SK-N-MC (cell line): ENCODE measurements at places on chromosomes 11 and 22.

DNA sequence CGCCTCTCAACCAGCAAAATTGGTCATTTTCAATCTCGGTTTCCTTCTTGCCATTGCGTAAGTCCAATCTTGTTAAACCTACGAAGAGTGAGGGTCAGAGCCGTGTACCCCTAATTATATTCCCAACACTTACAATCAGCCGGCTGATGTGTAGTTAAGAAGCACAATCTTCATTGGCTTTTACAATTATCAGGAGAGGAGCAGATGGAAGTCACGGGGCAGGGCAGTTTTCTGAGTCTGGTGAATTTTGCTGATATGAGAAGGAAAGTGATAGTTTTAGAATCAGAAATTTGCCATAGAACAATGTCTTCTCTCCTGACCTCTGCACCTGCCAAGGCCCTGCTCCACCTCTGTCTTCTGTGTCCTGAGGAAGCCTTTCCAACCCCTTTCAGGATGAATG, 35.0 kb upstream of the ATXN10 start:
- DNase-seq: no peak

DNA sequence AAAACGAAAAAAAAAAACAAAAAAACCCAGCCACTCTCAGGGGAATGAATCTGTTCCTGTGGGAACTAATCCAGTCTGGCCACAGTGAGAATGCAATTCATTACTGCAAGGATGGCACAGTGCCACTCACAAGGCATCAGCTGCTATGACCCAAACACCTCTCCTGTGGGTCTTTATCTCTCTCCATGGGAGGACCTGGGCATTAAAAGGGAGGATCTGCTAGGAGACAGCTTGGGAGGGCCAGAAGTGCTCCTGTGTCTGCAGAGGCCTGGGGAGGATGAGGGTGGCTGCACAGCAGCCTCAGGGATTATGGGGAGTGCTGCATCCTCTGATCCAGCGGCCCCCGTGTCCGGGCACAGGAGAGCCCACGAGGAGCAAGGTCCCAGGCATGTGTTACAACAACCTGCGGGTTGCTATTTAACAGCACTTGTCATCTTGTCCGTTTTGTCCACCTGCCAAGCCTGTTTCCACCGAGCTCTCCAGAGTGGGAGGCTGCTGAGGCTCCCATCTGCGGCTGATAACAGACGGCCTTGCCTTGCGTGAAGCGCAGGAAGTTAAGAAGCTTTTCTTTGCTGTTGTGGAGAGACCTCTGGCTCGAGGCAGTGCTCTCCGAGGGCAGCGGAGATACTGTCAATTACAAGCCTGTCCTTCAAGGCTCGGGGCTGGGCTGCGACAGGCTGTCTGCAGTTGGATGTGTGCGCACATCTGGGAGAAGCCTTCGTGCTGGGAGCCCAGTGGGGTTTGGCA, 97.7 kb downstream of the NXPE2 start:
- DNase-seq: no peak

GRCh38 chr22:35375031-35375430, 5.9 kb upstream of the HMOX1 start:
- no peak for DNase-seq

- peak; percentile 86 for DNase-seq
Measured at GRCh38 chr11:59668950-59669610, at the start of gene PATL1. PATL1 (minus strand) TSS chr11:59669037; CDS start chr11:59668895, 142 bp downstream.

DNA sequence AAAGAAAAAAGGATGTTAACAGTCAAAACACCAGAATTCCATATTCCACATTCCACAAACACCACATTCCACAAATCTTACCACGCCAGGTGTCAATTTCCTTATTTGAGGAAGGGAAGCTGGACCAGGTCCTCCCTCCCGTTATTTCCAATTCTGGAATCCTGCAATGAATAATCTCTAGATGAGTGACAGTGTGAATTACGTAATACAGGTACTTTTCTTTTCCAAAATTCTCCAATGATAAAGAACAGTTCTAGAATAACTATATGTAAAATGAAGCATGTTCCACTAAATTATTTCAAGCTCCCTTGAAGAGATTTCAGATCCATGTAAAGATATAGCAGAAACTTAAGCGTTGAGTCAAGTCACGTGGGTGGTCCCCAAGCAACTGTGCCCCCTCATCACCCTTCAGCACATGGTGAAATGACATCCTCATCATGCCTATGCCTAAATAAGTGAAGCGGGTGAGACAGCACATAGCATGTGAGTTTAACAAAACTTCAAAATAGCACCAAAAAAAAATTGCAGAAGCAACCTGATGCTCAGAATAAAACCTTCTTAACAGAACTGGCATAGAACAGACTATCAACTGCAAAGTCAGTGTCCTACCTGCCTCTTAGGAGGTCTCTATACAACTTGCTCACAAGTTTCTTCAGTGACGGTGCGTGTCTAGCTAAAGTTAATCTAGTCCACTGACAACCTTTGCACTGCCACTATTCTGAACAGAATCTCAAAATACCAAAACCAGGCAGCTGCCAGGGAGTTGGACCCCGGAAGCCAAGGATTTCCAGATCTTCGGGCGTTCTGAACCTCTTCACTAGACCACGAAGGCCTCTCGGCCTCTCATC, 876 bp downstream of the NFRKB start:
- DNase-seq: no peak
